ENCODE measurements at places on chromosomes 2 and 18.

GRCh38 chr18:51340332-51340731, 142.9 kb upstream of the MEX3C start:
- H3K36me3 ChIP-seq = no peaks in the 10 kb centered on the region
- no peak overlapping the region for H3K4me3 ChIP-seq
- no peaks in the 10 kb centered on the region for H3K27me3 ChIP-seq
- H3K27ac ChIP-seq = no peak overlapping the region

GRCh38 chr18:13252686-13253410, 34.3 kb downstream of the LDLRAD4 start:
- H3K36me3 ChIP-seq = no peaks in the 10 kb centered on the region
- no peak for DNase-seq
- no peak overlapping the region for H3K27ac ChIP-seq
- H3K4me3 ChIP-seq = no peak overlapping the region

DNA sequence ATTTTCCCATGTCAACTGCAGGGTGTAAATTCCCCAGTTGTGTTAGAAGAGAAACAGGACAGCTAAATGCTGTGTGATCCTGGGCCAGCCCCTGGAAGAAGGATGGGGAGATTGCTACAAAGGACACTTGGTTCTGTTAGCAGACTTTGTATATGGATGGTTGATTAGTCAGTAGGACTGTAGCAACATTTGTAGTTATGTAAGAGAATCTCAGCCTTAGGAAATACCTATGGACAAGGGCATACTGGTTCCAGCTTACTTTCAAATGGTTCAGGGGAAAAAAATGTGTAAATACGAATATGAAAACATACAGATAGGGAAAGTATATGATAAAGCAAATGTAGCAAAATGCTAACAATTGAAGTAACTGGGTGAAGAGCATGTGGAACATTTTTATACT, 47.6 kb downstream of the GNAL start:
- no peak for DNase-seq
- H3K27ac ChIP-seq = no peak overlapping the region
- no peaks in the 10 kb centered on the region for H3K36me3 ChIP-seq
- H3K27me3 ChIP-seq = no peaks in the 10 kb centered on the region

GRCh38 chr18:7545734-7546133, 21.4 kb upstream of the PTPRM start:
- no peaks in the 10 kb centered on the region for H3K27me3 ChIP-seq
- H3K36me3 ChIP-seq = no peaks in the 10 kb centered on the region
- H3K4me1 ChIP-seq = no peaks in the 10 kb centered on the region
- no peak for DNase-seq
- H3K27ac ChIP-seq = no peak overlapping the region

DNA sequence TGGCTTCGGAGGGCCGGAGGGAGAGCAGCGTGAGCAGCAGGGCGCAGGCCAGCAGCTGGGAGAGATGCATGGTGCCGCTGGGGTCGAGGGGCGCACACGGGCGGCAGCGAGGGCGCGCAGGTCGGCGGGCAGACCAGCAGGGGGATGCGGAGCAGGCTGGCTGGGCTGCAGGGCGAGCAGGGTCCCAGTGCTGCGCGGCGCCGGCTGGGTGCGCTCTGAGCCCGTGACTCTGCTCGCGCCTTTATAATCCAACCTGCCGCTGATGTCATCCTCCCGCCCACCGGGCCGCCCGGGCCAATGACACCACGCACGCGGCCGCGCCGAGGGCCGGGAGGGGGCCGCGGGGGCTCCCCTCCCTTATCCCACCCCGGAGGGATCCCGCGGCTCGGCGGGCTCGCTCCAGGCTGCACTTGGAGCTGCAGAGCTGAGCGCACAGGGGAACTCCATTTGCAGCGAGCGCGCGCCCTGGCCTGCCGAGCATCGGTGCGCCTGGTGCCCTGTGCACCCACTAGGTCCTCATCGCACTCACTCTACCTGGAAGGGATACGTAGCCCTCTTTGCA, at the start of gene NPPC:
Gene NPPC (minus strand): TSS at position 217 of the 562 bp plus-strand sequence. CDS start 147 bp downstream, at position 70.
- peaks cover 14% of the 10 kb centered on the region for H3K4me1 ChIP-seq
- no peak within 1 kb of the TSS for H3K27ac ChIP-seq
- no peaks in the 10 kb centered on the region for H3K27me3 ChIP-seq
- peak within 1 kb of the TSS; percentile 34 for H3K4me3 ChIP-seq
- no peaks in the 10 kb centered on the region for H3K36me3 ChIP-seq
- DNase-seq = peak; percentile 68

GRCh38 chr18:8501044-8501443, 108.2 kb upstream of the RAB12 start:
- DNase-seq = no peak
- no peaks in the 10 kb centered on the region for H3K4me1 ChIP-seq
- no peaks in the 10 kb centered on the region for H3K36me3 ChIP-seq
- no peak overlapping the region for H3K4me3 ChIP-seq
- no peaks in the 10 kb centered on the region for H3K27me3 ChIP-seq

- H3K4me3 ChIP-seq = no peak overlapping the region
- H3K27me3 ChIP-seq = no peaks in the 10 kb centered on the region
- H3K27ac ChIP-seq = no peak overlapping the region
- no peak for DNase-seq
Observed at GRCh38 chr2:23693606-23693951, 233.3 kb downstream of the ATAD2B start.
